ENCODE measurements at places on chromosomes 5 and 9. TPM values are rescaled to one million over a fixed set of nuclear protein-coding genes. Genes with fewer than 3 reads are reported as not detected.

Gene GRM6
- under 0.01 TPM for total RNA-seq

Gene CHSY3
- total RNA-seq = 31.4 TPM

Gene GBGT1
- 2.0 TPM for total RNA-seq

Gene GFI1B
- total RNA-seq = 0.41 TPM

Gene CEP72
- 4.5 TPM for total RNA-seq

Gene DAPK1
- total RNA-seq = 66.0 TPM

Gene FOXE1
- total RNA-seq = not detected
